Right hindlimb (tissue), 1 donor: ENCODE measurements at places on chromosomes 5 and 9.
A peak's percentile ranks its signal among the peaks of the same experiment; 100 is the strongest.

DNA sequence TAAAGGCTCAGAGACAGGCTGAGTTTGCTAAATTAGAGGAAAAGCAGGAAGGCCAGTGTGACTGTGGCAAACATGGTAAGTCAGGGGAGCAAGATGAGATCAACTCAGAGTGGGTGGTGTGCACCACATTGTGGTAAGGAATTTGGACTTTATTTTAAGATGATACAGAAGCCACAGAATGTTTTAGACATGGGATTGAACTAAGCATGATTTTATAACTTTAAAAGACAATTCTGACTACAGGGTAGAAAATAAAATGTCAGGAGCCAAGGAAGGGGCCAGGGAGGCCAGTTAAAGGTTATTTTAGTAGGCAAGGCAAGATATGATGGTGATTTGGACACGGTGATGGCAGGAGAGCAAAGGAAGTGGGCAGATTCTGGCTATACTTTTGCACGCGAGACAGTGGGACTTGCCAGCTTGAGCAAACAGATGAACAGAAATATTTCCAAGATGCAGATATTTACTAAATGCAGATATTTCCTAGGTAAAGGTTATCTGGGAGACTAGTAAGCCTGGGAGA is 53.9 kb downstream of the TSSK1B start:
- no peak for DNase-seq

DNA sequence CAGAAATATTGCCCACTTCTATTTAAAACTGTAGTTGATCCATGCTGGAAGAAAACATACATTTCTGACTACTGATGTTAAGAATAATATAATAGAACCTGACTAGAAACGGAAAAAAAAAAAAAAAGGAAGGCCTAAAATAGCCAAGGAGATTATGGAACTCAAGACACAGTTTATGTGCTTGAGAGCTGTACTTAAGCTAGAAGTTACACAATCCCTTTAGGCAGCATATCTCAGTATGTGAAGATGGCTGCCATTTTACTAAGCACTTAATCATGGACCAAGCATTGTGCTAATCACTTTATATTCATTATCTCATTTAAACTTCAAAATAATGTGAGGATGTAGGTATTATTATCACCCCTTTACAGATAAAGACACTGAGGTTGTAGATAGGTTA is 73.0 kb upstream of the NR4A3 start:
- no peak for DNase-seq

GRCh38 chr9:127694890-127695720 is 11.7 kb upstream of the CFAP157 start:
- no peak for DNase-seq

- DNase-seq, result no peak
These were observed 2.5 kb downstream of the TBC1D9B start for GRCh38 chr5:179905161-179905560.

- DNase-seq, result no peak
These were observed 60.6 kb upstream of the EMB start for GRCh38 chr5:50501491-50502228.

DNA sequence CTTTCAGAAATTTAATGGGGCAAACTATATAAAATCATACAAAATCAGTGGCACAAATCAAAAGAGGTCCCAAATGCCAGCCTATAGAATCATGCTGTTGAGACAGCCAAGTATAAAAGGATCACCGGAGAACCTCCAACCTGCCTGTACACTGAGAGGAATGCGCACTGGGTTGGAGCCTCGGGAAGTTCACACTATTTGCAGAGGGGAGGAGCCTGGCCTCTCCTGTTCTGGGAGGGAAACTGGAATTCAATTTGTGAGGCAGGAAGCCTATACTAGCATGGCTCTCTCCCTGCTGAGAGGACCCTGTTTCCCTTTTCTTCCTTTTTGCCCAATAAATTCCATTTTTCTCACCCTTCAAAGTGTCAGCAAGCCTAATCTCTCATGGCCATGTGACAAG is 406.0 kb downstream of the HINT1 start:
- no peak for DNase-seq

GRCh38 chr9:13279284-13280141 is at the start of gene MPDZ:
Gene MPDZ, minus strand, starts transcription at chr9:13279692. Its CDS starts 29,377 bp downstream, at chr9:13250315.
- peak; percentile 88 for DNase-seq

GRCh38 chr9:114316605-114317230 is 6.2 kb upstream of the ORM1 start:
- peak; percentile 13 for DNase-seq

DNA sequence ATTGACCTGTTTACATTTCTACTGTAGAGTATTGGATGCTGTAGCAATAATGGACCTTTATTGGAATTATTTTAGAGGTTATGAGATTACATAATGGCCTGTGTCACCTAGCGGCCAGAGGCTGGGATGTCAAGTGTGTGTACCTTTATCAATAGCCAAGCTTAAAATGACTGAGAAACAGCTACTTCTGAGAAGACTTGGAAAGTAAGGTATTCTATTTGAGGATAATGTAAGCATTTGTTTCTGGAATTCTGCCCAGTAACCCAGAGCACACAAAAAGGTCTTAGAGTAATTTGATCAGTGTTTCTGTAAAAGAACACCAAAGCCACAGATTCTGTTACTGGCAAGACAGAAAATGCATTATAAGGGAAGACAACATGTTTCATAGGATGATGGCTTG is 116.8 kb downstream of the MACIR start:
- no peak for DNase-seq

DNA sequence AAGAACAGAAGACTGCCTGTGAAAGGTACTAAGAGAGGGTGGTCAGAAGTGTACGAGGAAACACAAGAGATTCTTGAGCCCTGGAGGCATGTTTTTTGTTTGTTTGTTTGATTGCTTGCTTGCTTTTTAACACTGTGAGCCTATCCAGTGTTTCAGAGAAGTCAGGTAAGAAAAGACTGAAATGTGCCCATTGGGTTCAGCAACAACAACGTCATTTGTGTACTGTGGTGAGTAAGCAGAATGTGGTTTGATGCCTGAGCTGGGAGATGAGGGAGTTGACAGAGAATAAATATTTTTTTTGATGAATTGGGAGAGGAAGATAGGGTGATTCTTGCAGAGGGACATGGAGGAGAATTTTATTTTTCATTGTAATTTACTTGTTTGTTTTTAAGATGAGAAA is 73.1 kb downstream of the RPS23 start:
- no peak for DNase-seq

DNA sequence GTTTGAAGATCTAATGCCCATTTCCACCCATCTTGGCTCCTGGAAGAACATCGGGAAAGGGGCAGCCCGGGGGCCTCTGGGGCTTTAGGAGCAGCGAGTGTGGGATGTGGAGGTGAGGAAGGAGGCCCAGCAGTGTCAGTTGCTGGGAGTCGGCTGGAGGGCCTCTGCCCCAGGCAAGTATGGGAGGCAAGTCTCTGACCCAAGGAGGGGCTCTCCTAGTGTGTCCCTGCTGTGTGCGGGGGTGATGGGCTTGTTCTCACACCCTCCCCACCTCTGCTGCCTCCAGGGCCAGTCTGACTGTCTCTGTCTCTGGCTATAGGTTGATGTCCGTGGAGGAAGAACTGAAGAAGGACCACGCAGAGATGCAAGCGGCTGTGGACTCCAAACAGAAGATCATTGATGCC is 129.7 kb downstream of the DAB2IP start:
- no peak for DNase-seq

DNA sequence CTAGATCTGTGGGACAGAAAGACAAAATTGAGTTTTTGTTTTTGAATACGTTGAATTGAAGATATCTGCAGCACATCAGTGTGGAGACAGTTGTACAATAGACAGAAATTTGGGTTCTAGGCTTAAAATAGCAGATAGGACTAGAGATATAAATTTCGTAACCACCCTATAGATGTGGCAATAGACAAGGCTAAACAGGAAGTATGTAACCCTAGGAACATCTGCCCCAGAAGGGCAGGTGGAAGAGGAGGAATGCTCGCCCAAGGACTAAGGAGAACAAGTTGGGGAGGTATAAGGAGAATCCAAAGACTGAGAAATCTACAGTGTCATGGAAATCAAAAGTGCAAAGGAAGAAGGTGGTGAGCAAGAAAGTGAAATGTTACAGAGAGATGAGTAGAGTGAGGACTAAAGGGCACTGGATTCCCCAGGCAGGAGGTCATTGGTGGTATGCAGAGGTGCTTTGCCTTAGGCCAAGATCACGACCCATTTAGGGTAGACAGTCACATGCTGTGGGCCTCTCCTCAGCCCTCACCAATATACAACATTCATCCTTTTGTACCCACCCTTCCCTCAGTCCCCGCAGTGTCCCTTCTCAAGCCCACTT is 109.1 kb upstream of the ELL2 start:
- no peak for DNase-seq

DNA sequence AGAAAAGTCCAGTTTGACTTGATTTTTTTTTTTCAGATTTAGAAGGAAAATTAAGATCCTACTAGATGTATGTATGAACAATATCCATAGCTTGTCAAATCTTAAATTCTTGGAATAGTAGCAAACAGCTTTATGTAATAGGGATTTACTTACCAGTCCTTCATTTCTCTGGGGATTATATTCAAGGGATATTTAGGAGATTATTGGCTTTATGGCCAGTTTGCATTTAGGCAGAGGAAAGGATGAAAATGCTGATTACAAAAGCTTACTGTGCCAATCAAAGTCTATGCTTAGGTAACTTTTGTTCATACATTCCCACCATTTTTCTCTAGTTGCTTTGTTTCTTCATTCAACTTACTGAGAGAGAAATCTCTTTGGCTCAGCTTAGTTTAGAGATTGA is 47.9 kb downstream of the MAST4 start:
- DNase-seq, result no peak

- no peak for DNase-seq
These were observed 240.0 kb upstream of the ADAMTSL1 start for GRCh38 chr9:18233776-18234445.

- DNase-seq, result no peak
These were observed 187.8 kb downstream of the FANCC start for GRCh38 chr9:95129476-95130291.

DNA sequence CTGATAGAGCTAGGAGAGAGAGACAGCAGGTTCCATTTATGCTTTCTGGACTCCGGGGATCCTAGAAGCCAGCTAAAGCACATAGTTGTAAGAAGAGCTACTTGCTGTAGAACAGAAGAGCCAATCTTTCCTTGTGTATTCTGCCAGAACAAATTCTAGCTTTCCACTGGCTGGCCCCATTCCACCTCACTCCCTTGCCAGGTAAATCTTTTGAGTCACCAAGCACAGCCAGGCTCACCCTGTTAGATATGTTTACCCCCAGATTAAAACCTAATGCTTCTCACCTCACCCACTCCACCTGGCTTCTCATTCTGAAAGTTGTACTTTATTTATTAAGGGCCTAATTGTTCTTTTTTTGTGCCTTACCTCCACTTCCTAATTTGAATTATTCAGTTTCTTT is 48.9 kb upstream of the CHD1 start:
- DNase-seq, result peak; percentile 32

GRCh38 chr5:65874241-65874640 is 52.1 kb upstream of the ERBIN start:
- DNase-seq, result no peak

- DNase-seq, result no peak
These were observed 177.0 kb upstream of the PTGER4 start for GRCh38 chr5:40502736-40503135.
